ENCODE measurements at places on chromosomes 6 and 20.

GRCh38 chr20:39534846-39535245 is 572.7 kb downstream of the DHX35 start:
- no peak for DNase-seq

- no peak for DNase-seq
These were observed 268.9 kb downstream of the HIVEP2 start for GRCh38 chr6:142676027-142676443.

DNA sequence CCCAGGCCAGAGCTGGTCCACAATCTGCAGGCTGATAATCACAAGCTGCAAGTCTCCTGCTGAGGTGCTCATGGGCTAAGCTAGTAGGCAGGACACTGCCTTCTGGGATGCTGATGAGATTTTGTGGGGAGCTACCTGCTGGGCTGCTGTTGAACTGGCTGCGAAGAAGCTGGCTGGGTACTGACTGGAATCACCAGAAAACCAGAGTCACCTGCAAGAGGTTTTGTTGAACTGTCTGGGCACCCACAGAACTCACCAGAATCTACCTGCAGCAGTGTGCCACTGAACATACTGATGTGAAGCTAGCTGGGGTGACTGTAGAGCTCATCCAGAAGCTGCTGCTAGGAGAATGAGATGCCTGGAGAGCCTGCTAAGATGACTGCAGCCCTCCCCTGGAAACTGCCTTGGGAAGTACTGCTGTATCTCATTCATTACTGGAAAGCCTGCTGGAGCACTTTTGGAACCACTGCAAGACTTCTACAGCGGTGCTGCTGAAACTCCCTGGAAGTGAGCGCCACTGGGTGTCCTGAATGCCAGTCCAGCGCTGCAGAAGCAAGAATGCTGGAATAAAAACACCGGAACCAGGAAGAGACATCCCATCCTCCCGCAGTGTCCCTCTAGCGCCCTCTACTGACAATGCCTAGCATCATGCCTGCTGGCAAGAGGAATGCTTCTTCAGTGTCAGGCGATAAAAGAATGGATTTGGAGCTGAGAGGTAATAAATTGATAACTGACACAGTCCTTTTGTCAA is 64.9 kb upstream of the ARHGAP18 start:
- no peak for DNase-seq

GRCh38 chr6:97000138-97000537 is 75.6 kb downstream of the KLHL32 start:
- DNase-seq, result no peak

DNA sequence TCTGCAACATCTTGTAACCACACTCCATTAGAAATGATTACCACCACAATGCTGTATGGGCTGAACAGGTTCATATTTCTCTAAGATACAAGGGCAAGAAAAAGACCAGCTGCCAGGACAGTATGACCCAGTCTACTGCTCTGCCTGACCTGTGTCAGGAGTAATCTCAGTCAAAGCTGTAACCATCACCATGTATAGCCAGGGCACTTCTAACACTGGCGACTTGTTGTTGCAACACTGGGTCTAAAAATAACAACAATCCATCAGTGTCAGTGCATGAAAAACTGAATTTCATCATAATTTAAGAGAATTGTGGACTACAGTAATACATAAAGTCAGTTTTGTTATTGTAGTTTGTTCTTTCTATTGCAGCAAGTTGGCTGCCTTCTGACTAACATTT is 738.6 kb upstream of the ADGRB3 start:
- DNase-seq, result no peak

DNA sequence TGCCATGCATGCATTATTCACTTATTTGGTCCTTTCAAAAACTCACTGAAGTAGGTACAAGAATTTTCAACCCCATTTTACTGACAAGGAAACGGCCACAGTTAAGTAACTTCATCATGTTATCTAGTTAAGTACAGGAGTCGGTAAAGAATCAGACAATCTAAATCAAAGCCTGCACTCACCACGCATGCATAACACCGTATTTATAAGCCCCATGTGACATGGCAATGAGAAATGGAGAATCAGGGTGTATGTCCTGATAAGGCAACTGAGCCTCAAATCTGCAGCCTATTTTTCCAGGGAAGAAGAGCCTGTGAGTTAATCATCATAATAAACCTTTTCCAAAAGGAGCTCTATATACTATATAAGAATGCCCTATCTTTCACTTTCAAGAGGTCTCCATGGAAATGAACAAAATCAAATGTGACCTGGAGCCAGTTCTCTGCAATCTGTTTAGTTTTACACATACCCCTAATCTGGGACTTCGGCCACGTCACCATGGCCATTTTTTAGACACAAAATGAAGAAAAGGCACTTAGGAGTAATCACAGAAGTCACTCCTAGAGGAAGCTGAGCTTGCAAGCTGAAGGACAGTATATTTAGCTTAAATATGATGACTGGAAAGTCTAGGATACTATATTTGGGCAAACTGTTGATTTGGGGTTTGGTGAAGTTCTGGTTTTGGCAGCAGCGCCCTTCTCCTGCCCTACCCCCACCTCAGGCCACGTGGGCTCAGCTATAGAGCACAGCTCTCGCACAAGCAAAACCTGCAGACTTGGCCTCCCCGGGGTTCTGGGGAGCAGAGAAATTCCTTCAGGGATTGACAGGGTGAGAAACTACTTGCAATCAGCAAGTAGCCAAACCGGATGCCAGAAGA is 19.2 kb downstream of the TRAM2 start:
- no peak for DNase-seq

GRCh38 chr6:21518317-21518716 is 75.2 kb upstream of the SOX4 start:
- DNase-seq, result no peak

DNA sequence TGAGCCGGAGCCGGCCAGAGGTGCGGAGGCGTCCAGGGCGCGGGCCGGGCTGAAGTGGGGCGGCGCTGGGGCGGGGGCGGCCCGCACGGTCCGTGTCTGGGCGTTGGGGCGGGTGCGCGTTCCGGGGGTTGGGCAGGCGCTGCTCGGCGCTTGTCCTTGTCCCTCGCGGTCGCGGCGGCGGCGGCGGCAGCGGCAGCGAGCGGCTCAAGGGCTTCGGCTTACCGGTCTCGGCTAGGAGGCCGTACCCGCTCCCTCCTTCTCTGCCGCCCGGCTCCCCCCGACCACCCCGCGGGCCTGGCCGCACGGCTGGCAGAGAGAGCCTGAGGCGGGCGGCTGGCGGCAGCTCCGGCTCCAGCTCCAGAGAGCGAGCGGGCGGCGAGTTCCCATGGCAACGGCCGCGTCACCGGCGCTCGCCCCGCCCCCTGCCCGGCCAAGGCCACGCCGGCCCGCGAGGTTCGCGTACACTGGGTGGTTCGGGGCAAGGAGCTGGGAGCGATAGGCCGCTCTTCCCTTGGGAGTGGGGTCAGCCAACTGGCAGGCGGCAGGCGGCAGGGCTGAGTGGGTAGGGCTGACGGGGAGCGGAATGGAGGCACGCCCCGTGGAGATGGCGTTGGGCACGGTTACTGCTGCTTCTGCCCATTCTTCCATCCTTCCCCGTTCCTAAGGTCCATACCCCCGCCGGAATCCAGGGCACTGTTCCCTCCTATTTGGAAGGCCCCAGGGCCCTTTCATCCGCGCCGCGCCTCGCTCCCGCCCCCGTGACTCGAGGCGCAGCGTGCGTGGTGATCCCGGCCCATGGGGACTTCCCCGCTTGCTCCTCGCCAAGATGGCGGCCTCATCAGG is at the start of gene LRRC73:
Gene LRRC73 (minus strand): TSS at position 363 of the 843 bp plus-strand sequence. CDS start 561 bp downstream, outside the sequence.
- no peak for DNase-seq

- no peak for DNase-seq
These were observed 179.2 kb upstream of the BMP2 start for GRCh38 chr20:6588296-6588695.

- no peak for DNase-seq
These were observed 32.4 kb downstream of the PHACTR1 start for GRCh38 chr6:12748815-12749521.

DNA sequence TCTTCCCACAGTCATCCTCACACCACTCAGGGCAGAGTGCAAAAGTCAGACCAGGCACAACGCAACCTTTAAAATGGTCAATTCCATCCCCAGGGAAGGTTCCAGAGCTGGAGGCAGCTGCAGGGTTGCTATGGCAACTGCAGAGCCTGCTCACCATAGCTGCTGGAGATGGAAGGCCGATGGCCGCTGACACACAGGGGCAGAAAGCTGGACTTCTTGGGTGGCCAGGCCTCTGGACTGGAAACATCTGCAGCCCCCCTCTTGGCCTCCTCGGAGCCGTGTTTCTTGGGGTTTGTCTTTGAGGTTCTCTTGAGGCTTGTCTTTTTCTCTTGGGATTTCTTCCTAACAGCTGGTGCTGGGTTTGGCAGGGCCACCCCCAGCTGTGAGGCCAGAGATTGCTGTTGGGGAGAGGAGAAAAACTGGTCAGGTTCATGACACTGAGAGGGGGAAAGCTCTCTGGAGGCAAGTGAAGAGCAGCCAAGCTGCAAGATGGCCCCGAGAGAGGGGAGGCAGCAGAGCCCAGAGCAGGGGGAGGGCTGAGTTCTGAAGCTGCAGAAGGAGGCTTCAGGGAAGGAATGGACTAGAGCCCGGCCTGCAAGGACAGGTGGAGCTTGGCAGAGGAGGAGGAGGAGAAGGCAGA is 10.2 kb downstream of the BNIP5 start:
- no peak for DNase-seq

GRCh38 chr6:25578538-25578937 is 73.5 kb upstream of the SCGN start:
- DNase-seq, result no peak

- DNase-seq, result no peak
These were observed 43.0 kb upstream of the PTPN1 start for GRCh38 chr20:50467174-50467573.

DNA sequence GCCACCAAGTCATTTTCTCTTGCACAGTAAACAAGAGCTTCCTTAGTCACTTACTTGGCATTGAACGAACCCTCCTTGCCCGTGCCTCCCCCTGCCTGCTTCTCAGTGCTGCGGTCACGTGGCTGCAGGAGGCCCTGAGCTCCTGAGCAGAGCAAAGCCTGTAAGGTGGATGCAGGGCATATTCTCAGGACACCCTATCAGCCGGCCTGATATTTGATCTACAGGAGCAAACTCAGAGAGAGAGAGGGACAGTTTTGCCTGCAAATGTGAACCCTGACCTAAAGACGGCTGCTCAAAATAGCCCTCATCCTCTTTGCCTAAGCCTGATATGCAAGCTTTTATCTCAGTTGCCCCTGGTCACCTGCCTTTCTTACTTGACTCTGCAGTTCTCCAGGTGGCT is 93.0 kb upstream of the POPDC3 start:
- DNase-seq, result no peak

DNA sequence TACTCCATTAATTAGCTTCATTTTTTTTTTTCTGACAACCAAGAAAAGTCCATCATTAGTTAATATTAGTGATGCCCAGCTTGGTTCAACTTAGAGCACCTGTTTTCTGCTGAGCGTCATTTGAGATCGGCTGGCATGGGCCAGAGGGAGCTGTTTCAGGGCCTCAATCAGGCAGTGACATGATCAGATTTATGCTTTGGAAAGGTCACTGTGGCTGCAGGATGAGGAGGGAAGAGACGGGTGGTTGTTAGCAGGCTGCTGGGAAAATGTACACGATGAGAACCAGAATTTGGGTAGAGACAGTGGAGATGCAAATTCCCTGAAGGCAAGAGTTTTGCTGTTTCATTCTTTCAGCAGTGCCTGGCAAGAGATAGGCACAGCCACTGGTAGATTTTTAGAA is 4.4 kb upstream of the STX16 start:
- no peak for DNase-seq

GRCh38 chr6:33577106-33577535 is 3.0 kb downstream of the BAK1 start:
- no peak for DNase-seq

- DNase-seq, result no peak
These were observed 1.9 kb downstream of the KLHL32 start for GRCh38 chr6:96926425-96926824.

DNA sequence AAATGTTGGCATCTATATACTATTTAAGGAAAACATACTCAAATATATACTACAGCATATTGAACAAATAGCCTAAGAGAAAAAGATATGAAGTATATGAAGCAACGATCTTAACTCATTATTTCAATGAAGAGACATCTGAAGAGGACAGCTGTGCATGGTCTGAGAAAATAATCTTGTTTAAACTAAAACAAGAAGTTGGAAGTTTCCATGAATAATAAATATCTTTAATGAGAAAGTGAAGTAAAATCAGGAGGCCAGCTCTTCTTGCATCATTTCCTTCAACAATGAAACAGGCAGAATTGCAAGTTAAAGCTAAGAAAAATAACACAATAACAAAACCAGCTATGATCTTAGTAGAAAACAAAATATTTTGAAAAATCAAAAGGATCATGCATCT is 1265.4 kb upstream of the MAP3K7 start:
- DNase-seq, result no peak

GRCh38 chr6:102075539-102075938 is 682.0 kb downstream of the GRIK2 start:
- no peak for DNase-seq

- DNase-seq, result no peak
These were observed 691.7 kb upstream of the SLC35B3 start for GRCh38 chr6:9126878-9127560.

Measured in cerebellar nuclear complex (tissue), 1 donor.